GM23338 (cell line): ENCODE measurements at places on chromosomes 3 and 15. TPM values are rescaled to one million over a fixed set of nuclear protein-coding genes. Genes with fewer than 3 reads are reported as not detected.

The IL5RA gene
- not detected in 2 replicates for polyA plus RNA-seq

The SCG5 gene
- 64.4 and 73.3 TPM in 2 replicates for polyA plus RNA-seq

The ZNF774 gene
- polyA plus RNA-seq: 0.45 and 0.54 TPM in 2 replicates

The ZWILCH gene
- 49.5 and 51.0 TPM in 2 replicates for polyA plus RNA-seq

The SAMMSON gene
- polyA plus RNA-seq: not detected in 2 replicates

The CFAP91 gene
- polyA plus RNA-seq: 2.3 and 2.4 TPM in 2 replicates

The RAB7A gene
- polyA plus RNA-seq: 131 and 156 TPM in 2 replicates

The GOLGA8M gene
- not detected in 2 replicates for polyA plus RNA-seq

The ADAMTS7 gene
- 11.2 and 11.6 TPM in 2 replicates for polyA plus RNA-seq

The GADL1 gene
- 0.31 and 0.50 TPM in 2 replicates for polyA plus RNA-seq

The KY gene
- polyA plus RNA-seq: not detected in 2 replicates

The CCDC191 gene
- polyA plus RNA-seq: 1.5 and 2.9 TPM in 2 replicates

The CHRM5 gene
- not detected in 2 replicates for polyA plus RNA-seq

The FGF7 gene
- polyA plus RNA-seq: 0.08 TPM in 1 of 2 replicates, not detected in the other

The FGD5 gene
- polyA plus RNA-seq: 6.9 and 7.4 TPM in 2 replicates

The RPL22L1 gene
- polyA plus RNA-seq: 441 and 470 TPM in 2 replicates

The ALDH1A2 gene
- not detected in 2 replicates for polyA plus RNA-seq

The UQCRC1 gene
- polyA plus RNA-seq: 232 and 256 TPM in 2 replicates

The PATL2 gene
- 0.10 and 0.19 TPM in 2 replicates for polyA plus RNA-seq

The PLA2G4D gene
- 0.15 TPM in 1 of 2 replicates, not detected in the other for polyA plus RNA-seq

The SEMA4B gene
- polyA plus RNA-seq: 16.7 and 19.5 TPM in 2 replicates

The LIPH gene
- polyA plus RNA-seq: 0.16 and 0.31 TPM in 2 replicates

The RYR3 gene
- 1.1 and 1.5 TPM in 2 replicates for polyA plus RNA-seq

The ZCWPW2 gene
- 0.55 and 0.78 TPM in 2 replicates for polyA plus RNA-seq

The USP50 gene
- 6.3 and 6.4 TPM in 2 replicates for polyA plus RNA-seq

The IQCB1 gene
- polyA plus RNA-seq: 22.5 and 28.8 TPM in 2 replicates

The FOXL2NB gene
- 9.3 and 11.2 TPM in 2 replicates for polyA plus RNA-seq

The OSBPL10 gene
- polyA plus RNA-seq: 20.0 and 23.8 TPM in 2 replicates

The MOBP gene
- not detected in 2 replicates for polyA plus RNA-seq

The BSN gene
- 0.38 and 0.50 TPM in 2 replicates for polyA plus RNA-seq

The EXD1 gene
- not detected in 2 replicates for polyA plus RNA-seq

The GPR149 gene
- polyA plus RNA-seq: 0.11 TPM in 1 of 2 replicates, not detected in the other

The SV2B gene
- 0.06 and 0.09 TPM in 2 replicates for polyA plus RNA-seq

The DNAH12 gene
- not detected in 2 replicates for polyA plus RNA-seq

The RASL12 gene
- 4.5 and 5.4 TPM in 2 replicates for polyA plus RNA-seq

The WDR93 gene
- not detected in 2 replicates for polyA plus RNA-seq

The TRH gene
- 0.10 TPM in 1 of 2 replicates, not detected in the other for polyA plus RNA-seq

The CPNE9 gene
- polyA plus RNA-seq: 6.2 and 7.0 TPM in 2 replicates

The BFSP2 gene
- not detected in 2 replicates for polyA plus RNA-seq

The DMXL2 gene
- 5.2 and 6.1 TPM in 2 replicates for polyA plus RNA-seq

The GPR176 gene
- 60.0 and 62.9 TPM in 2 replicates for polyA plus RNA-seq

The EHD4 gene
- polyA plus RNA-seq: 11.2 and 13.0 TPM in 2 replicates

The ADCY5 gene
- 2.4 and 3.5 TPM in 2 replicates for polyA plus RNA-seq

The ECE2 gene
- polyA plus RNA-seq: 0.48 TPM in 1 of 2 replicates, not detected in the other

The ARGFX gene
- not detected in 2 replicates for polyA plus RNA-seq

The NR2E3 gene
- 0.83 and 1.4 TPM in 2 replicates for polyA plus RNA-seq
